Stromal cell of bone marrow (primary cell): ENCODE measurements at places on chromosomes 16 and 17.

GRCh38 chr17:39671651-39672521 lies 3.6 kb downstream of the PNMT start:
- DNase-seq, result no peak

GRCh38 chr16:88478889-88479792 lies 26.1 kb downstream of the ZFPM1 start:
- DNase-seq, result no peak

- no peak for DNase-seq
Observed at GRCh38 chr16:72840631-72841381, 207.1 kb downstream of the ZFHX3 start.

GRCh38 chr17:45759761-45760160 lies 24.4 kb upstream of the CRHR1 start:
- no peak for DNase-seq

DNA sequence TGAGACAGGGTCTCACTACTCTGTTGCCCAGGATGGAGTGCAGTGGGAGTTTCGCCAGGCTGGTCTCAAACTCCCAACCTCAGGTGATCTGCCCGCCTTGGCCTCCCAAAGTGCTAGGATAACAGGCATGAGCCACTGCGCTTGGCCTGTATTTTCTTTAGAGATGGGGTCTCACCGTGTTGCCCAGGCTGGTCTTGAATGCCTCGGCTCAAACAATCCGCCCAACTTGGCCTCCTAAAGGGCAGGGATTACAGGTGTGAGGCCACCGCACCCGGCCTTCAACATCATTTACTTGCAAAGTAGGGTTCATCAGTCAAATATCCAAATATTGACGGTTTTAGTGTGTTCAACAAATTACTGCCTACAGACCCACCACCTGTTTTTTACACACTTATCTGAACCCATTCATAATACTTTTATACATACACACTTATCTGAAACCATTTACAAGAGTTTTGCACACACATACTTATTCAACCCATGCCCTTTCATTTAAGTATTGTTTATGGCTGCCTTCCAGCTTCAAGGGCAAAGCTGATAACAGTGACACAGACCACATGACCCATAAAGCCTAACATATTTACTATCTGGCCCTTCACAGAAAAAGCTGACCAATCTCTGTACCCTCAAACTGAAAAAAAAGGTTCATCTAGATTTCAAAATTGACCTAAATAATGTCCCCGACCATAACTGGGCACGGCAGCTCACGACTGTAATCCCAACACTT lies 11.9 kb downstream of the TMEM170A start:
- DNase-seq, result no peak

DNA sequence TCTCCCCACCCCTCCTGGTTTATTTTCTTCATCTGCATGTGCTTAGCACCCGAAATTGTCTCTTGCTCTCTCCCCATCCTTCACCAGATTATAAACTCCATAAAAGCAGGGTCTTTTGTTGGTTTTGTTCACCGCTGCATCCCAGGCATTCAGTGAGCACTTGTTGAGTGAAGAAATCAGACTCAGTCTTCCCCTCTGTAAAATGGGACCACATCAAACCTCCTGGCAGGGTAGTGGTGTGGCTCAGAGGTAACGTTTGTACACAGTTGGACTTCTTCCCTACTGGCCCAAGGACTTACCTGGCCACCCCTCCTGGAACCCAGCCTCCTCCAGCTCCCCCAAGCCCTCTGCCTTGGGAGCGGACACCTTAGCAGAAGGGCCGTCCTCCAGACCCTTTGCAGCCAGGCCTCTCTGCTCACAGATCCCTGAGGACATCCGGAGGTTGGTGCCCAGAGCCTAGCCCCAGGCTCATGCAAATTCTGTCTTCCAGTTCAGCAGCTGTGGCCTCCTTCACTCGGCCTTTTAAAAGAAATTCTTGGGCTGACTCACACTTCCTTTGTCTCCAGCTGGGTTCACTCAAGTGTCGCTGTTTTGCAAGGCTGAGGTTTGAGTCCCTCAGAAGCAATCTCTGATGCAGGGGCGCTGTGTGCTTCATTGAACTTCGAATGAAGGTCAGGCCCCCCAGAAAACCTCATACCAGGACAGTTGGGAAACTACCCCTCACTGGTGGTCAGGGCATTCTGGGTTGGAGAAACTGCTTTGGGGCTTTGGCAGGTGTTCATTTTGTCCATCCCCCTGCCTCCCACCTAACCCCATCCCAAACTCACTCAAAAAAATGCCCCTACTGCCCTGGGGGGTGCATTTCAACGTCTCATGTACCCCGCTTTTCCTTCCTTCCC lies 16.8 kb upstream of the RMI2 start:
- peak; percentile 78 for DNase-seq

DNA sequence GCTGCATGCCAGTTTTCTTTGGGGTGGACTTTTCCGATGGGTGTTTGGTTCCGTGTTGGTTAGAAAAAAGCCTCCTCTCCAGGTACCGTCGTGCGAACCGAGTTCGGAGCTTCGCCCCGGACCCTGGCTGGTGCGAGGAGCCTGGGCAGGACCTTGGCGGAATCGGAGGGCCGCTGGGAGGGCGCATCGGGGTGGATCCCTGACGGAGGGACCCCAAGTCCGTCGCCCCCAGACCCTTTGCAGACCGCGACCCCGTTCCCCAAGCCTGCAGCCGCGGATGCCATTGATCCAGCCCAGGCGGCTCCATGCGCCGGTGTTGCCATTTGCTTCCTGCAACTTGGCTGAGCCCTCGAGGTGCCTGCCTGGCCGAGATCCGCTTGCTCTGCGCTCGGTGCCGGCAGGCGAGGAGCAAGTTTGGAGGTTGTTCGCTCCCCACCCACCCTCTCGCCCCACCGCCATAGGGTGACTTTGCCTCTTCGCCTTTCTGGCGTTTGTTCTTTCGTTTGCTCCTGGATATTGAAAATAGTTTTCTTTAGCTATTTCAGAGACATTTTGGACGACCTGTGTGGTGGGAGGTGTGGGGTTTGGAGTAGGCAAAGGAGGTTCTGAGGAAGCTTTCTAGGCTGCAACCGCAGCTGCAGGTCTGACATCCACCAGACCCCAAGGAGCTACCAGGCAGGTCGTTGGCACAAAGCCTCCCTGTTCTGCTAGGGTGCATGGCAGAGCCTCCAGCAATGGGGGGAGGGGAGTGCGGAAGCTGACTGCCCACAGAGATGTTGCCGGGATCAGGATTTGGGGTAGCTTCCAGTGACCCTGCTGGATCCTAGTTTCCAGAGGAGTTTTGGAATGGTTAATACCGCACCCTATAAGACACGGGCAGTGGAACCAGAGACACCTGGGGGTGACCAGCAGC lies 58.2 kb downstream of the RAP1GAP2 start:
- DNase-seq, result no peak

DNA sequence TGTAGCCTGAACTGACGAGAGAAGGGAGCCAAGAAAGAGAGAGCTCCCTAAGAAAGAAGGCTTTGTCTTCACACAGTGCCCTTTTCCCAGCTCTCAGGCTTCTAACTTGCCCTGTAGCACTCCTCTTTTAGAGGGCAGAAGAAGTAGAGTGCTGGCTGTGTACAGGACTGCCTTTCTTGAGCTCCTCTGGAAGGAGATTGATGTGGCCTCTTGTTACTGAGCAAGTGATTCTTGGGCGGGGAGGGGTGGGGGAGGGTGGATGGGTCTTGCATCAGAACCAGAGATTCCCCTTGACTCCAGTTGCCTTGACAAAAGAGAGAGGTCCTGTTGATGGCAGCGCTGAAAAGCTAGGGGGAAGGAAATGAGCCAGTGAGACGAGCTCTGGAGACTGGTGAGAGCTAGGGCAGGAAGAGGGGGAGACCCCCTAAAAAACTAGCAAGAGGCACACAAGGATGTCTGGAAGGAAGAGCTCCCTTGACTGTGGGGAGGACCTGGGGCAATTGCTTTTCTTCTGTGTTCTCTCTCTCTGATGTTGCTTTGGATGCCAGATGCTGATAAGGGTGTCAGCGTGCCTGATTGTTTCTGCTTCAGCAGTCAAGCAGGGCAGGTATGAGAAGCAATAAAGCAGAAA lies 18.4 kb downstream of the GPR179 start:
- DNase-seq, result no peak

- DNase-seq, result no peak
Observed at GRCh38 chr17:48240562-48241130, 133.1 kb downstream of the SNX11 start.

GRCh38 chr16:75377729-75378386 lies 55.4 kb downstream of the CFDP1 start:
- DNase-seq, result peak; percentile 97

DNA sequence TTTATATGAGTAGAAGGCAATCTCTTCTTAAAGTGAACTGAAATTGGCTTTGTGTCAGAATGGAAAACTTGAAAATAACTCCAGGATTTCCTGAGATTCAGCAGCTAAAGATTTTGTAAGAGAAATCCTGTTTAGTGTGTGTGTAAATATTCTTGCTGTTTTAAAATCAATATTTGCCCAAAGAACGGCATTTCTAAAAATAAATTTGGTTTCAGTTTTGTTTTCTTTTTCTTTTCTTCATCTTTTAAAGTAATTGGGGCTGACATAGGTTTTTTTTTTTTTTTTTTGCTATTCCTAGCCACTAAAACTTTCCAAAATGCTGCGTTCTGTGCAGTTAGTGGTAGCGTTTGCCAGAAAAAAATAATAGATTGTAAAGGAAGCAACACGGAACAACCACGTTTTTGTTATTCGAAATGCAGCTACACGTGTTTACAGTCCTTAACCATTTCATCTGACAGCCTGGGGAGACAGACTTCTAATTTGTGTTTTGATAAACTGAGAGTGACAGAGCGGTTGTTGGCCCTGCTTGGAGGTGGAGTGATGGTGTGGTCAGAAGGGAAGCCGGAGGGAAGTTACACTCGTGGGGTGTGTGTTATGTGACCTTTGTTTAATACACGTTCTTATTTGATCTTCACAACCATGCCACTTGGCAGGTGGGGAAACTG lies 21.6 kb upstream of the SMPD3 start:
- DNase-seq, result no peak

GRCh38 chr16:63652091-63652490 lies 1469.8 kb downstream of the CDH11 start:
- DNase-seq, result no peak

DNA sequence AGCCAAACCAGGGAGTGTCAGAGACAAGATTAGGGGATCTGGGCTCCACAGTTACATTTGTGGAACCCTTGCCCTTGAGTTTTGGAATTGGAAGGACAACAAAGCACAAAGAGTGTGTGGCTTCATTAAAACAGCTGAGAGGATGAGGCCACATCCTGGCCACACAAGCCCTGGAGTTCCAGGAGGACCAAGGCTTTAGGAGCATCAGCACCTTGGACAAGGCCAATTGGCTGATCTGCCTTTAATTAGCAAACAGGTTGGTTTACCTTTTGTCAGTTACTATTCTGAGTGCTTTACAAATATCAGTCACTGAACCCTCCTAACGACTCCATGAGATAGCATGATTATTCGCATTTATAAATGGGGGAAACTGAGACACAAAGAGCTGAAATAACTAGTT lies 54.7 kb downstream of the SLC6A2 start:
- DNase-seq, result no peak

GRCh38 chr17:50373705-50374104 lies 676 bp downstream of the EME1 start:
- no peak for DNase-seq

GRCh38 chr16:1078579-1079021 lies 6.1 kb downstream of the SSTR5 start:
- DNase-seq, result no peak

DNA sequence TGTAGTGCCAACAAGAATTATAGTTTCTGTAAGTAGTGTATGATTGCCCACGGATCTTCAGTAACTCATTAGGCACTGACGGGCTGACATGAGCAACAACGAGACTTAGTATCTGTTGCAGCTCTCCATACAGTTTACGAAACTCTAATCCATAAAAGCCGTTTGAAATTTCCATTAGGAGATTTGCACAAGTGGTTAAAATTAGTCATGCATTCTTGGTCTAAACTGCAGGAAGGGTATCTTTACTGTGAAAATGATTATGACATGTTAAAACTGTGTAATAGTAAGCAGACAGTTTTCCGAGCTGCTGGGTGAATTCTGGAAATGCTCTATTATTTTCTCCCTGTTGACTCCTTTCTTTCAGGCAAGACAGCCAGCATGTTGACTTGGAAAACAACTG lies 605.0 kb downstream of the WWOX start:
- DNase-seq, result no peak

- no peak for DNase-seq
Observed at GRCh38 chr17:35352284-35352683, 21.1 kb downstream of the SLFN11 start.

- no peak for DNase-seq
Observed at GRCh38 chr16:49703483-49703882, 152.4 kb downstream of the ZNF423 start.

- DNase-seq, result no peak
Observed at GRCh38 chr17:36204724-36205500, 6.0 kb upstream of the CCL4L2 start.

- DNase-seq, result no peak
Observed at GRCh38 chr17:75498039-75498725, 17.2 kb downstream of the CASKIN2 start.

DNA sequence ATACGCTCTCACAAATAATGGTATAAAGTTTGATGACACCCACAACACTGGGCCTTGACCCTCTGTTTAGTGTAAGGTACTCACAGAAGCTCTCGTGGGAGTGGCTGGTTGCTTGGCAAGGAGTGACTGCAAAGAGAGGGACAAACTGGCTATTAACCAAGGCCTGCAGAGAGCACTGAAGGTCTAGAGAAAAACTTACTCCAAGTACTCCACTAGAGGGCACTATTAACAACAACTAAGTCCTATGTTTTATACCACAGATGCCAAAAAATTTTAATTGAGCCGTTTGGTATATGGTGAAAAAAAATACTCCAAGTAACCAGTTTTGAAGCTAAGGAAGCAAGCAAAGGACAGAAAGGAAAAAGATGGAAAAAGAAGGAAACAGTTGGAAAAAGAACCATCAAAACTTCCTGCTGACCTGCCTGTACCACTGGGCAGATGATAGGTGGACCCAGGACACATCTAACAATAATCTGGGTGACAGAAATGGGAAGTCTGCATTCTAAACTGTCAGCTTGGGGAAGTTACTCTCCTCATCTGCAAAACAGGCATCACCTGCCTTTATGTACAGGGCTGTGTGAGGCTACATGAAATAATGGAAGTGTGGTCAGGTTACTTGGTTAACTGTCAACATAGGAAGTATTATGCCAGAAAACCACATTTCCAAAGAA lies 23.2 kb downstream of the DYNC1LI2 start:
- DNase-seq, result peak; percentile 54

- no peak for DNase-seq
Observed at GRCh38 chr16:84159007-84159406, 13.9 kb downstream of the DNAAF1 start.

DNA sequence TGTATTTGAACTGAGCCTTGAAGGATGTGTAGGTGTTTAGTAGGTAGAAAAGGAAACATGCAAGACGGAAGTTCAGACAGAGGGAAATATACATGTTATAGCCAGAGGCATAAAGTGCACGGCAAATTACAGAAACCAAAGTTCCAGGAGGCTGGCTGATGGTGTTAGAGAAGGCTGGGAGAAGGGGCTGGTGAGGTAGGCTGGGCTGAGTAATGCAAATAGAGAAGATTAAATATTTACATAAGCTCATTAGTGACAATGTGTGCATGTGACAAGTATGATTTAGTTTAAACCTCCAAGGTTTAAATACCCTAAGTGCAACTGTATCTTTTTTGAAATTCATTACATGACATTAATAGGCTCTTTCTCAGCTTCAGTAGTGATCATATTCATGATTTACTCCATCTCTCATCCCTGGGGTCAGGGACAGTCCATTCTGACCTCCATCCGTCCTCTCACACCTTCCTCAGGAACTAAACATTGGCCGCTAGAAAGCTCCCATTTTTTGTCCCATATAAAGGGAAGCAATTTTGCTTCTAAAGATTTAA lies 399.8 kb upstream of the SALL1 start:
- DNase-seq, result no peak
